Activated B cell treated with CpG ODN at 0.5 μM for 24 hours (primary cell): ENCODE measurements at places on chromosomes 4 and X. TPM values are rescaled to one million over a fixed set of nuclear protein-coding genes. Genes with fewer than 3 reads are reported as not detected.

DNA sequence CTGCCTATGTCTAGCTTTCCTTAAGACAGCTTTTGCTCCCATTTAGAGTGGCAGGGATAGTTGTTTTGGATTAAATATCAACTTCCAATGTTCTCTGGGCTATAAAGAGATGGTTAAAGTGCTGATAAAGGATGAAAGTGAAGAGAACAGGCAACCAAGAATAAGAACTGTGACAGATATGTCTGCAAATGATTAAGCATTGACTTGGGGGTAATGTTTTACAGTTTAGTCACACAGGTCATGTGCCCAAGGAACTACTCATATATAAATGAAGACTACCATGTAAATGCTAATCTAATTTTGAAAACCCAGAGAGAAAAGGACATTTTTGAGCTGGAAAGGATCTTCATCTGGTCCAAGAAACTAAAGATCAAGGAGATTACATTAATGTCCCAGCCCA is 42.1 kb downstream of the RBMX2 start:
- DNase-seq = no peak
- H3K4me3 ChIP-seq = no peak overlapping the region
- no peak overlapping the region for H3K27ac ChIP-seq
- H3K36me3 ChIP-seq = no peaks in the 10 kb centered on the region

DNA sequence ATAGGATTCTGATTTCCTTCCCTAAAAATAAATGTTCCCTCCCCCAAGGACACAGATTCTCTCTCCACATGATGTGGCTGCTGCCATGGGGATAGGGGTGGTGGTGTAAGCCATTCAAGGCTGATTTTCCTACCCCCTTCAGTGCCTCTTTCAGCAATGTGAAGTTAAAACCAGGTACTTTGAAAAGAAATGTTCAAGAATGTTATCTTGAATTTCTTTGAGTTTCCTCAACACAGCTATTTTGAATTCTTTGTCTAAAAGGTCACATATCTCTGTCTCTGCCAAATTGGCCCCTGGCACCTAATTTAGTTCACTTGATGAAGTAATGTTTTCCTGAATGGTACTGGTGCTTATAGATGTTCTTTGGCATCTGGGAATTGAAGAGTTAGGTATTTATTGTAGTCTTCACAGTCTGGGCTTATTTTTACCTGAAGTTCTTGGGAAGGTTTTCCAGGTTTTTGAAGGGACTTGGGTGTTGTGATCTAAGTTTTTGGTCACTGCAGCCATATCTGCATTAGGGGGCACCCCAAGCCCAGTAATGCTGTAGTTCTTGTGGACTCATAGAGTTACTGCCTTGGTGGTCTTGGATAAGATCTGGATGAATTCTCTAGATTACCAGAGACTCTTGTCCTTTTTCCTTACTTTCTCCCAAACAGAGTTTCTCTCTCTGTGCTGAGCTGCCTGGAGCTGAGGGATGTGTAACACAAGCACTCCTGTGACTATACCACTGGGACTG is 7.6 kb upstream of the DIPK2B start:
- H3K27ac ChIP-seq = no peak overlapping the region
- no peak overlapping the region for H3K4me3 ChIP-seq
- DNase-seq = no peak
- H3K36me3 ChIP-seq = no peaks in the 10 kb centered on the region
- no peaks in the 10 kb centered on the region for H3K27me3 ChIP-seq
- peaks cover 3% of the 10 kb centered on the region for H3K4me1 ChIP-seq

DNA sequence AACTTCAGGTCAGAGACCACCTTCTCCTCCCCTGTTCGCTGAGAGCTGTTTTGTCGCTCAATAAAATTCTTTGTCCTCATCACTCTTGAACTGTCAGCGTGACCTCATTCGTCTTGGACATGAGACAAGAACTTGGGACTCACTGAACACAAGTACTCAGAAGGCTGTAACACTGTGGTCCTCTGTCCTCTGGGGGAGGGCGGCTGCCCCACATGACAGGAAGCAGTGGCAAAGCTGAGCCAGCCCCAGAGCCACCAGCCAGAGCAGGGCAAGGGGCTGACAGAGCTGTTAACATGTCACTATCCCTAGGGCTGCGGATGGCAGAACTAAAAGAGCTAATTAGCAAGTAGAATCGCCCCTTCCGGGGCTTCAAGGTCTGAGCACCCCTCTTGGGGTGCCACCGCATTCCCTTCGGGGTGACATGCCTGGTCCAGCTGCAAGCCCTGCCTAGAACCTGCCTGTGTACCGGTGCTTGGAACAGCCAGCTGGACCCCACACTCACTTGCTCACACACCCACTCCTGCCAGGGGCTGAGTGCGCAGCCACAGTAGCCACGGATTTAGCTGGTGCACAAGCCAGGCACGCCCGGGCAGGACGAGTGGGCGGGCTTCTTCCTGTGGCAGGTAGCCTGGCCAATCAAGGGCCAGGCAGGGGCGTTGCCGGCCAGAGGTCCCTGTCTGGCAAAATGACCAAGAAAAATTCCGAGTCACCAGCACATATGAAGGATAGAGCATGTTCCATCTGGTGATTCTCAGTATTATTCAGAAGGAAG is 648.6 kb upstream of the AGA start:
- H3K27ac ChIP-seq = no peak overlapping the region
- no peak for DNase-seq
- no peak overlapping the region for H3K4me3 ChIP-seq
- no peaks in the 10 kb centered on the region for H3K27me3 ChIP-seq

The ODAM gene
- total RNA-seq = not detected in 2 replicates

The MAGEA11 gene
- total RNA-seq = not detected in 2 replicates
